Activated CD4-positive, alpha-beta memory T cell treated with anti-CD3 and anti-CD28 coated beads for 36 hours (primary cell): ENCODE measurements at places on chromosomes 11 and 22.

DNA sequence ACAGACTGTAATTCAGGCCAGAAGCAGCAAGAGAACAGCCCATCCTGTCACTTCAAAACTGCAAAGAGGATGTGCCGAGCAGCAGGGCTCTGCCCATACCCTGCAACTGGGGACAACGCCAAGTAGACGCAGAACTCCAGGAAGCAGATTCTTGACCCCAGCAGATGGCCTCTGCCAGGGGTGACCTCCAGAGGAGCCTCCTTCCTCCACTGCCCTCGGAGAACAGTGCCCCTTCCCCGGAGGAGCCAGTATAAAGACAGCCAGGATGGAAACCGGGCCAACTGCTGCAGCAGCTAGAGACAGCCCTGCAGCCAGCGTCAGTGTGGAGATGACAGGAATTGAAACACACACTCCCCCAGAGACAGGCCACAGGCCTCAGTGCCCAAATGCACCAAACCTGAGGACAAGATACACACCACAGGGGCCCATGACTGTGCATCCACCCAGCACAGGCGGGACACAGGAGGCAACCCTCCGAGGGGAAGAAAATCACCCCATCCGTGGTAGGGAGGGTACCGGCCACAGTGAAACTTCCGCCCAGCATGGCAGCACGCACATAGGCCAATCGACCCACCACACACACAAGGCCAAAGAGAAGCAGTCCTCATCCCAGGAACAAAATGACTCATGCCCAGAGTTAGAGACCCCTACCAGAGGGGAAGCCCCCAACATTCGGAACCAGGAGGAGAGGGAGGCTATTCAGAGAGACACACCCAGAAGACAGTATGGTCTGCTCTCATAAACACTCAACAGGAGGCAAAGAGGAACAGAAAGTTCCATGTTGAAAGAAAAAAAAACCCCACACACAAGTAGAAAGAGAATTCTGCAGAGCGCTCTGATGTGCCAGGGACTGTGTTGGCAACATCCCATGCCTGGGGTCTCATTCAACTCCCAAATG lies 5.6 kb downstream of the AHNAK start:
- H3K4me3 ChIP-seq = peak overlapping the region; percentile 93
- peak overlapping the region; percentile 83 for H3K27ac ChIP-seq
- no peaks in the 10 kb centered on the region for H3K27me3 ChIP-seq
- DNase-seq = peak; percentile 79

DNA sequence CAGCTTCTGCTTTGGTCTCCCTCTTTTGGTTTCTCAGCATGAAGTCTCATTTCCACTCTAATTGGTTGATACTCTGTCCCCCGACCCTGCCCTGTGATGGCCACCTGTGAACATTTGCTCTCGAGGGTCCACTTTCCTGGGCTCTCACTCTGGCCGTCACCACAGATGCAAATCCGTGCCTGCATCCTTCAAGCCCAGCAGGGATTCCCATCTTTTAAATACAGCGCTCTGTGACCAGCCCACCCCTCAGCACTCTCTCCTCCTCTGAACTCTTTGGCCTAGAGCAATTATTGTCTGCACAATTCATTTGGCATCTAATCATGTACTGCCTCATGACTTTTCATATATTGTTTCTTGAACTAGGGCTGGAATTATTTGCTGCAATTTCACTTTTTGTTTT lies 26.0 kb downstream of the PKNOX2 start:
- no peak overlapping the region for H3K27ac ChIP-seq
- no peaks in the 10 kb centered on the region for H3K36me3 ChIP-seq
- no peak overlapping the region for H3K4me3 ChIP-seq
- DNase-seq = no peak

- peaks cover 13% of the 10 kb centered on the region for H3K4me1 ChIP-seq
- H3K27ac ChIP-seq = no peak overlapping the region
- DNase-seq = no peak
These were observed 104.9 kb downstream of the GAB2 start for GRCh38 chr11:78312712-78313111.

GRCh38 chr11:75155570-75156422 lies 4.9 kb downstream of the SLCO2B1 start:
- peaks cover 7% of the 10 kb centered on the region for H3K27me3 ChIP-seq
- peaks cover 4% of the 10 kb centered on the region for H3K4me1 ChIP-seq
- no peak overlapping the region for H3K27ac ChIP-seq
- no peaks in the 10 kb centered on the region for H3K36me3 ChIP-seq

- H3K27ac ChIP-seq = no peak overlapping the region
- peak; percentile 65 for DNase-seq
- peaks cover 38% of the 10 kb centered on the region for H3K27me3 ChIP-seq
- no peaks in the 10 kb centered on the region for H3K36me3 ChIP-seq
- H3K4me1 ChIP-seq = peaks cover 36% of the 10 kb centered on the region
- peak overlapping the region; percentile 52 for H3K4me3 ChIP-seq
These were observed 627 bp downstream of the ASCL2 start for GRCh38 chr11:2269601-2270321.

- H3K4me1 ChIP-seq = peaks cover 63% of the 10 kb centered on the region
- H3K36me3 ChIP-seq = peaks cover 2% of the 10 kb centered on the region
- no peak for DNase-seq
- no peaks in the 10 kb centered on the region for H3K27me3 ChIP-seq
These were observed 2.6 kb upstream of the ENDOD1 start for GRCh38 chr11:95086836-95087570.

GRCh38 chr11:79255965-79256364 lies 184.9 kb downstream of the TENM4 start:
- no peaks in the 10 kb centered on the region for H3K27me3 ChIP-seq
- no peak for DNase-seq
- no peak overlapping the region for H3K4me3 ChIP-seq
- no peaks in the 10 kb centered on the region for H3K36me3 ChIP-seq
- H3K4me1 ChIP-seq = no peaks in the 10 kb centered on the region

DNA sequence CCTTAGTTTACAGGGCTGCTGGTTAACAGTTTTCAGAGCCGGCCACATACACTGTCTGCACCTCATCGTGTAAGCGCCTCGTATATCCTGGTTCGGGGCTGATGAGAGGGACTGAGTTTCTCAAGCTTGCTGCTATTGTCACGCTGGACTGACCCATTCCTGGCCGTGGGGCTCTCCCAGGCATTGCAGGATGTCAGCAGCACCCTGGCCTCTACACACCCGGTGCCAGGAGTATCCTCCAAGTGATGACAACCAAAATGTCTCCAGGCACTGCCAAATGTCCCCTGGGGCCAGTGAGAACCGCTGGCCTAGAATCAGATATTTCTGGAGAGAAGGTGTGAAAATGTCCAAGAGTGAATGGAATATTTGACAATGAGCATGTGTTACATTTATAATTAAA lies 82.8 kb downstream of the ST3GAL4 start:
- H3K27ac ChIP-seq = no peak overlapping the region
- H3K4me1 ChIP-seq = no peaks in the 10 kb centered on the region
- peaks cover 12% of the 10 kb centered on the region for H3K27me3 ChIP-seq
- no peak for DNase-seq

GRCh38 chr22:42287174-42287890 lies 16.9 kb upstream of the TCF20 start:
- peaks cover 3% of the 10 kb centered on the region for H3K27me3 ChIP-seq
- no peak overlapping the region for H3K4me3 ChIP-seq
- H3K36me3 ChIP-seq = no peaks in the 10 kb centered on the region
- peaks cover 27% of the 10 kb centered on the region for H3K4me1 ChIP-seq

- H3K36me3 ChIP-seq = no peaks in the 10 kb centered on the region
- no peaks in the 10 kb centered on the region for H3K27me3 ChIP-seq
- DNase-seq = no peak
These were observed 694.8 kb upstream of the CCDC179 start for GRCh38 chr11:23555085-23555484.

GRCh38 chr22:42967933-42968332 lies 47.0 kb downstream of the PACSIN2 start:
- H3K27me3 ChIP-seq = no peaks in the 10 kb centered on the region
- no peak overlapping the region for H3K4me3 ChIP-seq
- peaks cover 45% of the 10 kb centered on the region for H3K4me1 ChIP-seq
- DNase-seq = no peak
- peaks cover 8% of the 10 kb centered on the region for H3K36me3 ChIP-seq

GRCh38 chr22:39936523-39937145 lies 23.6 kb upstream of the TMA7B start:
- H3K4me3 ChIP-seq = peak overlapping the region; percentile 74
- no peaks in the 10 kb centered on the region for H3K27me3 ChIP-seq
- DNase-seq = no peak
- no peaks in the 10 kb centered on the region for H3K36me3 ChIP-seq
